Stimulated activated CD4-positive, alpha-beta T cell treated with anti-CD3 and anti-CD28 coated beads, Interleukin-4, amount 100 ng/mL, for 4 hours (primary cell): ENCODE measurements at places on chromosomes 3 and 15.
A peak's percentile ranks its signal among the peaks of the same experiment; 100 is the strongest.

DNA sequence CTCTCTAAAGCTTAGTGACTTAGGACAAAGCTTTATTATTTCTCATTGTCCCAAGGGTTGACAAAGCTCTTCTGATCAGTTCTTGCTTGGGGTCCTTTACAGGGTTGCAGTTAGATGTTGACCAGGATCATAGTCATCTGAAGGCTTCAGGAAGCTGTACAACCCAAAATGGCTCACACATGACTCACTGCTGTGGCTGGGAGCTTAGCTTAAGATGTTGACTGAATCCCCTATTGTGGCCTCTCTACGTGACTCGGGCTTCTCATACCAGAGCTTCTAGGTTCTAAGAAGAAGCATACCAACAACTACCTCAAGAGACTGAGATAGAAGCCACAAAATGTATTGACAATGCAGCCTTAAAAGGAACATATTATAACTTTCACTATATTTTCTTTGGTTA, 569.6 kb upstream of the ROBO2 start:
- no peak for DNase-seq

GRCh38 chr3:31288641-31289100, 244.1 kb upstream of the STT3B start:
- DNase-seq = peak; percentile 10

GRCh38 chr15:92520914-92521623, 127.4 kb downstream of the ST8SIA2 start:
- DNase-seq = no peak

DNA sequence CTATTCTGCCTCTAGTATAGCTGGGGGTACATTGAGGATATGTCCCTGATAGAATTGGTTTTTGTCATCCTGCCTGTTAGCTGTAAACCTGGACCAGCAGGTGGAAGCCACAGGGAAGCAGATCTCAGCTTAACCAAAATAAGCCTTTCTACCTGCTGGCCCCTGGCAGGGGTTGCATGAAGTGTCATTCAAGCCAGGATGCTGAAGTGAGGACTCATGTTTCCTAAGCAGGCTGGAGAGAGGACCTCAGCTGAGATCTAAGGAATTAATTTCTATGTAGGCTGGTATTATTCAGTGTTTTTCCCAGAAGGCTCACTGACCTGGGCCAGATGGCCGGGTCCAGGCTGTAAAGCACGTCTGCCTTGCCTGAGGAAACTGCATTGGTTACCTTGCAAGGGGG, 128.9 kb downstream of the MEGF11 start:
- no peak for DNase-seq

- no peak for DNase-seq
Observed at GRCh38 chr15:69313432-69314000, 14.8 kb downstream of the PAQR5 start.

GRCh38 chr3:47513125-47513929, at the start of gene ELP6:
TSS of gene ELP6 (minus strand) at chr3:47513712. CDS start at chr3:47513590, 122 bp downstream.
- peak; percentile 97 for DNase-seq

DNA sequence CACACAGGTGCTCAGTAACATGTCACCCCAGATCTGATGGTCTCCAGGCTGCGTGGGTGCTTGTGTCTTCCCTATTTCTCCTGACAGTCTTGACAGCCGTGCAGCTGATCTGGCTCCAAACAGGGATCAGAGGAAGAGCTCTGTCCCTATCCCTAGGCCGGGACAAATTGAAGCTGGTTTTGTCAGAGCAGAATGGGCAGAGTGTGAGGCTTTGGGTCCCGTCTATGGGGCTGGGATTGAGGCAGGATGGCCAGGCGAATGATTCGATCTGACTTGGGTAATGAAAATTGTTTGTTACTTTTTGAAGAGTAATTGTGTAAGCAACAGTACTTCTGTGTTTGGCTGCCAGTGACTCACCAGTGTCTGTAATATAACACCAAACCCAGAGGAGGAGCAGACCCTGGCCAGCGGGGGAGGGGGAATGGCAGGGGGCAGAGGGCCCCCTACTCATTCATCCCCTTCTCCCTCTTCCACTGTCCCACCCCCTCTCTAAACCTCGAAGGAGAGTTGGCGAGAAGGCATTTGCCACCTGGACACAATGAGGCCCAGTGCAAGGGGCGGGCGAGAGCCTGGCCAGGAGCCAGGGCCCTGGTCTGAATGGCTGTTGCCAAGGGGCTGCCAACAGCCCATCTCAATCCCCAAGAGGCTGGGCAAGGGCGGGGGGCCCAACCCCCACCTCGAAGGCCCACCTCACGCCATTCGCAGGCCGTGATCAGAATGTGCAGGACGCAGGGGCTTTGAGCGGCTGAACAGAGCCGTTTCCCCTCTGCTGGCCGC, 4.9 kb upstream of the MAGEF1 start:
- DNase-seq = no peak

DNA sequence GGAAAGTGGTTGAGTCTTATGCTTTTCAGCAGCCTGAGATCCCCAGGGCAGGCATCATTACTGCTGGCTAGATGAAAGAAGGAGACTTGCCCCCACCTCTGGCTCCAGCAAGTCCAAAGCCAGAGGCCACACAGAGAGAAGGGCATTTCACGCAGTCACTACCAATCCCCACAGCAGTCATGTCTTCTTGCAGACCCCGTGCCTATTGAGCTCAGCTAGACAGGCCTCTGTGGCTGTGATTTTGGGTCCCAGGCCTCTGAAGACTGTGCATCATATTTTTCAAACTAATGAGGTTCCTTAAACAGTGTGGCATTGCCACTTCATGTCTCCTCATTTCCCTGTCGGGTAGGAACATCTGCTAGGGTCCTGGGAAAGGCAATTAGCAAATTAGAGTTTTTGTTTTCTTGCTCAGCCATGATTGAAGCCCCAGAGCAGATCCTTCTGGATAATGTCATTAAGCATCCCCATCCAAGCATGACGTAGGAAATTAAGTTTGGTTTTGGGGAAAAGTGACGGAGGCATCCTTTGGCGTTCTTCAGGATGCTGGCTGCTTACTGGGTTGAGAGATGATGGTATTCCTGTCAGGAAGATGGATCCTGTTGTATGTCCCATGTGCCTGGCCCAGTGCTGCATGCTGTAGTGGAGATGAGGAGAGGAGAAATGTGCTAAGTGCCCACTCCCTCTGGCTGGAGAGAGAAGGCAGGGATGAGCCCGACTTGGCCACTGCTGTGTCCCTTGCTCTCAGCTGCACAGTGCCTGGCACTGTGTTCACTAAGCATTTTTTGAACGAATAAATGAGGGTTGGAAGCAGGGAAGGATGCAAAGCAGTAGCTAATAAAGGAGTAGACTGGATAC, 7.0 kb downstream of the SPSB4 start:
- DNase-seq = no peak

DNA sequence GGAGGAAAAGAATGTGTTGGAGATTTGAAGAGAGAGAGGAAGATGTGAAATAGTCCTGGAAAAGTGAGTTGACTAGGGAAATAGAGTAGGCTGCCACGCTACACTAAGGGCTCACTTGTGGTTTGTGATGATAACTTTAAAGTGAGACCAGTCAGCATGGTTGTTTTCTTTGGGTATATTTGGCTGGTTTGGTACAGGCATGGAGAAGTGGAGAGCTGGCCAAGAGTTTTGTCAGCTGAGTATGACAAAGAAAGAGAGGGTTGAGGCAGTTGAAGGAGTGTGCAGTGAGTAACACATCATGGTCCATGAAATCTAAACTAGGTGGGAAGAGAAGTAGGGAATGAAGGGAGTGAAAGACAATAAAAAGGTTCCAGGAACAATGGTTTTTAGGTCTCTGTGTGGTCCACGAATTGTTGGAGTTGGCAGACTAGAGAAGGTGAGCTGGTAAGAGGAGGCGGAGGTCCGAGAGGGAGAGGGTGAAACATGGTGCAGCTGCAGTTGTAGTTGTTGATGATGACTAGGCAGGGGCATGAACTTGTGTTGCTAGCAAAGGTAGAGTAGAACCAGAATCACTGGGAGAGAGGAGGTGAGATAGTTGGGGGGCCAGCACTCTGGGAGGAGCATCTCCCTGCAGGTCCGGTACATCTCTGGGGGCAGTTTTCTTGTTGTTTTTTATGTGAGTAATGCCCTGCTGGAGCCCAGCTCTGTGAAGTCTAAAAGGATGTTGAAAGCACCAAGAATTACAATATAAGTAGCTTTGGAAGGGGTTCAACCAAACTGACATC, 21.0 kb downstream of the ZNF80 start:
- no peak for DNase-seq

DNA sequence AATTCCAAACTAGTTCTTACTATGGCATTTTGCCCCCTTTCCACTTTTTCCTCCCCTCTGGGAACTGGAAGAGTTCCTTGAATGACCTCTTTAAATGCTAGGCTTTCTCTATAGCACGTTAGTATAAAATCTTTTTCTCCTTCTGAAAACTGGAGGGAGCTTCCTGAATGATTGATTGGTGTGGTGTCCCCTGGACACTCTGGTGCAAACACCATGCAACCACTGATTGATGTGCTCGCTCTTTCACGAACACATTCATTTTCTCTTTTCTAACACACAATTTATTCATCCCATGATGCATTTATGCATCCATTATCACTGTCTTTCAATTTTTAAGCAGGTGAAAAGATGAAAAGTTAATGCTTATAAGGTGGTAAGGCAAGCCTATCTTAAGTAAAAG, 159.1 kb upstream of the NANOGP8 start:
- DNase-seq = no peak

DNA sequence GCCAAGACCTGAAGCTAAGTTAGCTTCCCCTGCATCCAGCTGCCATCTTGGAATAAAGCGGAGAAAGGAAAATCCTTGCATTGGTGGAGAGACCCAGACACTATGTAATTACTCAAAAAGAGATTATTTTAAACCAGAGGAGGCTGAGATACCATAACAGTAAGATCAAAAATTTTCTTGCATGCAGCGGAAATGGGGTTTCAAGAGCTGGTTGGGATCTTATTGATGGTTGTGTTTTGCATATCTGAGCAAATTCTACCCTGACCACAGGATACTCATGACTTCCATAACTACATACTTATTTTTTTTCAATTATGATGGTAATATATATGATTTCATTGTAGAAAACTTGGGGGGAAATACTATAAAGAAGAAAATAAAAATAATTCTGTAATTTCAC, 17.5 kb downstream of the TMEM158 start:
- DNase-seq = no peak

GRCh38 chr3:157956850-157957249, 149.4 kb downstream of the SHOX2 start:
- no peak for DNase-seq

DNA sequence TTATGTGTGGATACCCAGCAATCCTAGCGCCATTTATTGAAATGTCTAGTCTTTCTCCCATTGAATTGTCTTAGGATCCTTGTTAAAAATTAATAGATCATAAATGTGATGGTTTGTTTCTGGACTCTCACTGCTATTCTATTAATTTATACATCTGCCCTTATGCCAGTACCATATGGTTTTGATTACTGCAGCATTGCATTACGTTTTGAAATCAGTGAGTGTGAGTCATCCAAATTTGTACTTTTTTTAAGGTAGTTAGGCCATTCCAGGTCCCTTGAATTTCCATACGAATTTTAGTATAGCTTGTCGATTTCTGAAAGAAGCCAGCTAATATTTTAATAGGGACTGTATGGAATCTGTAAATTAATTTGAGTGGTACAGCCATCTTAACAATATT, 648.6 kb upstream of the ZNF385D start:
- no peak for DNase-seq

DNA sequence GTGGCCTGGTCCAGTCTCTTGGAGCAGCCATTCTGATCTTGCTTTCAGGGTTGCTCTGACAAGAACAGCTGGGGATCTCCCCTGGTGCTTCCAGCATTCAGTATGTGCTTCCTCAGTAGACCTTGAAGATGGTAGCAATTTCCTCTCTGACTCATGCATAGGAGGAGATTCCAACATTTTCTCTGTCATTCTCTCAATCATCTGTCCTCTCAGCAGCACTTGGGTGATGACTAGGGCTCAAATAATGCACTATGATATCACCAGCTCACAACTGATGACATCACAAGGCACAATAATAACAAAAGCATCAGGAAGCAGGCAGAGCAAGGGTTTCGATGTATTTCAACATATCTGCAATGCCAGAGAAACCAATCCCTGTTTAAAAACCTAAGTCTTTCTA, 52.7 kb downstream of the NFKBIZ start:
- no peak for DNase-seq
